ENCODE measurements at places on chromosomes 5 and 9. TPM values are rescaled to one million over a fixed set of nuclear protein-coding genes. Genes with fewer than 3 reads are reported as not detected.

- no peak for DNase-seq
These were observed 176.8 kb downstream of the NR2F1-AS1 start for GRCh38 chr5:93404246-93404645.

GRCh38 chr5:32023816-32024215 is 150.3 kb downstream of the GOLPH3 start:
- no peak for DNase-seq

- DNase-seq = no peak
These were observed 378.6 kb downstream of the GADD45G start for GRCh38 chr9:89983411-89983810.

DNA sequence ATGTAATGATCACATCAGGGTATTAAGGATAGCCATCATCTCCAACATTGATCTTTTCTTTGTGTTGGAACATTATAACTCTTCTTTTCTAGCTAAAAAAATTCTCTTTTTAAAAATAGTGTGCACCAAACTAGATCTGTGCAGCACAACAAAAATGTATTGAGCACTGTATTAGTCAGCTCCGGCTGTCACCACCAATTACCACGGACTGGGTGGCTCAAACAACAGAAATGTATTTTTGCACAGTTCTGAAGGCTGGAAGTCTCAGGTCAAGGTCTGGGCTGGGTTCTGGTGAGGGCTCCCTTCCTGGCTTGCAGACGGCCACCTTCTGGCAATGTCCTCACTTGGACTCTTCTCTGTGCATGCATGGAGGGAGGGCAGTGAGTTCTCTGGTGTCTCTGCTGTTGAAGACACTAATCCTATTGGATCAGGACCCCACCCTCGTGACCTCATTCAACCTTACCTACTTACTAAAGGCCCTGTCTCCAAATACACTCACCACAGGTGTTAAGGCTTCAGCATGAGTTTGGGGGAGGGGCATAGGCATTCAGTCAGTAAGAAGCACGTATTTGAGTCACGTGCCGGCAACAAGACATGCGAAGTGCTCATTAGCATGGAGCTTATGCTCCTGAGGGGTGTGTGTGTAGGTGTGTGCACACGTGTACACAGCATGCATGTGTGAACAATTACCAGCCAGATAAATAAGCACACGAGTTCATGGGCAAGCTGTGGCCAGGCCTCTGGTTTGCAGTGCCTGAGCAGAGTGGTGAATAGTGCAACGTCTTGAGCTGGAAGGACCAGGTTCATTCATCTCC is 89.4 kb upstream of the SH3PXD2B start:
- DNase-seq = no peak

GRCh38 chr9:114834386-114834785 is 28.5 kb upstream of the TNFSF15 start:
- no peak for DNase-seq

OBP2A gene
- total RNA-seq = not detected

- DNase-seq = no peak
These were observed 133.3 kb upstream of the DPYSL3 start for GRCh38 chr5:147643142-147643541.

GRCh38 chr9:125529589-125530515 is 177.2 kb downstream of the MAPKAP1 start:
- no peak for DNase-seq

DNA sequence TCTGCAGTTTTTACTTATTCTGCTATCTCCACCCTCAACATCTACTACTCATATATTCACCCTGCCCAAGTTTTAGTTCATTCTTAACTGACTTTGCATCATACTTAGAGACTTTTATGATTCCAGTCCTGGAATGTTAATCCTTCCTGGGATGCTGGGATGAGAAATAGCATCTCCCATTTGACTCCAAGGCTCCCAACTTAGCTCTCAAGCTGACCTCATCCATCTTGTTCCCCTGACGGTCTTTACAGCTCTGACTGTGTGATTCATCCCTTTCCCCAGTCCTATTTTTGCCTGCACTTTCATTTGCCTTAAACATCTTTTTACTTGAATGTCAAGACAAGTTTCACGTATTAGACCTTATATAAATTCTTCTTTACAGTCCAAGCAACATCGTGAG is 297.8 kb downstream of the EPB41L4A start:
- DNase-seq = no peak

DNA sequence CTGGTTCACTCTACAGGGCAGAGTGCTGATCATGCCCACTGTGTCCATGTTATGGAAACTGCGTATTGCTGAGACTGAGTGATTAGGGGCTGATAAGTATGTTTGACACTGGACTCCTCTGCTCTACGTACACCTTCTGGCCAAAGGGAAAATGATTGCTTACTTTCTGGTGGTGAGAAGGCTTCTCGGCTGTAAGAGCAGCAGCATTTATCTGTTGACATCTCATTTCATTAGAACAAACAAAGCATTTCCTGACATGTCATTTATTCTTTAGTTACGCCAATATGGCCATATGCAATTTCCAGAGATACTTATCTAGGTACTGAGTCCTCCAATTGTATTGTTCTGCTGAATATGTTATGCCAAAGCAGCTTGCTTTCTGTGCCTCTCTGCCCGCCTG is 5.6 kb downstream of the FAXDC2 start:
- DNase-seq = no peak

PCDHB14 gene
- total RNA-seq = 0.78 TPM

- no peak for DNase-seq
These were observed 151.5 kb downstream of the RGS3 start for GRCh38 chr9:113614843-113615648.

- no peak for DNase-seq
These were observed 22.3 kb downstream of the KLF9 start for GRCh38 chr9:70392189-70392588.

HSPB3 gene
- total RNA-seq = not detected

OR1Q1 gene
- not detected for total RNA-seq

GRCh38 chr9:13144166-13144775 is 135.2 kb downstream of the MPDZ start:
- DNase-seq = no peak

DNA sequence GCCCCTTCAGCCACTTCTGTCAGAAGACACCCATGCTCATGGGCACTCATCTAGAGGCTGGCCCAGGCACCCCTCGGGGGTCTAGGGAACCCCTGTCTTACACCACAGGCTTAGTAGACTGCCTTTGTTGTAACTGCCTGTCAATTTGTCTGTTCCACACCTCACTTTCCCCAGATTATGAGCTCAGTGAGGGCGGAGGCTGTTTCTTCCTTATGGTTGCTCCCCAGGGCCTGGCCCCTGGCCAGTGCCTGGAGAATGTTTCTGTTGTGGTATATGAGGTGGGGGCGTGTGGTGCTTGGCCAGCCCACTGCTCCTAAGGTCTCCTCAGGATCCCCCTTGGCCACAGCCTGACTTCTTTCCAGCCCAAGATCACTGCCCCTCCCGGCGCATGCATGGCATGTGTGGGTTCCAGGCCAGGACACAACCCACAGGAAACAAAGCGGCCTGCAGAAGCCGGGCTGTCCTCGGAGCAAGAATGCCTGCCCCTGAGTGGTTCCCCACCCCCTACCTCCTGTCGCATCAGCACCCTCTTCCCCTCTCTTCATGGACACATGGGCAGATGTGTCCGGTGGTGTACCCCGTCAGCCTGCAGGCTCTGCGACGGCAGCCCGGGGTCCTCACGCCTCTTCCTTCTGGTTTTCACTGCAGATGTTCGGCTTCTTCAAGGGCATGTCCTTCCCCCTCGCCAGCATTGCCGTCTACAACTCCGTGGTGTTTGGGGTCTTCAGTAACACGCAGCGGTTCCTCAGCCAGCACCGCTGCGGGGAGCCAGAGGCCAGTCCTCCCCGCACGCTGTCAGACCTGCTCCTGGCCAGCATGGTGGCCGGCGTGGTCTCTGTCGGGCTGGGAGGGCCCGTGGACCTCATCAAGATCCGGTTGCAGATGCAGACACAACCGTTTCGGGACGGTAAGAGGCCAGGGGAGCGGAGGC is 17.7 kb downstream of the SLC25A48 start:
- no peak for DNase-seq

DNA sequence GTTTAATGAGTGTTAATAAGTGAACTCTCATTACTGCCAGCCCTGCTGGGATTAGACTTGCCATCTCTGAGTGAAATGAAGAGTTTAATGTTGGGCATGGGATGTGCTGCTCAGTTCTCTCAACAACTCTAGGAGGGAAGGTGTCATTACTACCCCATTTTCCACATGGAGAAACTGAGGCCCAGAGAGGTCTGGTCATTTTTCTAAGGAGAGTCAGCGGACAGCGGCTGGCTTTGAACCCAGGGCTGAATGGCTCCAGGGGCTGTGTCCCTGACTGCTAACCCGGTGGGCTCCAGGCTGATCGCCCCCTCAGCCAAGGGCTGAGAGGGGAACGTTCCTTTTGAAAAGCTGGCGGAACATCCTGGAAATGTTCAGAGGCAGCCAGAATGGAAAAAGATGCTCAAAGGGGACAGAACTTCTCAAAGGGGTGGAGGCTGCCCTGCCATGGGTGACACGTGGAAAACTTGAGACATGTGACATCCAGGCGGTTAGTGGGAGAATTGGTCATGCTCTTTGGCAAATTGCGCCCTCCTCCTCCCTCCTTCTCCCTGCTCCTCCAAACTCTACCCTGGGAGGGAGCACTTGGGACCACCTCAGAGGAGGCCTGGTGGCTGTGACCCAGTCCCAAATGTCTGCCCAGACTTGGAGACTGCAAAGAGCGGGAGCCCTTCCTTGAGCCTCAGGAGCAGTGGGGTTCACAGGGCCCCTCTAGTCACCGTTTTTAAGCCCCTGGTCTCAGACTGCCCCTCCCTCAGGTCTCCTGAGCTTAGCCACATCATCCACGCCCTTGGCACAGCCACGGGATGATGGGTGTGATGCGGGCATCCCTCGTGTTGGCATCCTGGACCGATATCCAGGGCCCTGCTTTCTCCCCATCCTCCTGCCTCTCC is 28.7 kb downstream of the DNM1 start:
- no peak for DNase-seq

HAND1 gene
- 0.07 TPM for total RNA-seq

DNA sequence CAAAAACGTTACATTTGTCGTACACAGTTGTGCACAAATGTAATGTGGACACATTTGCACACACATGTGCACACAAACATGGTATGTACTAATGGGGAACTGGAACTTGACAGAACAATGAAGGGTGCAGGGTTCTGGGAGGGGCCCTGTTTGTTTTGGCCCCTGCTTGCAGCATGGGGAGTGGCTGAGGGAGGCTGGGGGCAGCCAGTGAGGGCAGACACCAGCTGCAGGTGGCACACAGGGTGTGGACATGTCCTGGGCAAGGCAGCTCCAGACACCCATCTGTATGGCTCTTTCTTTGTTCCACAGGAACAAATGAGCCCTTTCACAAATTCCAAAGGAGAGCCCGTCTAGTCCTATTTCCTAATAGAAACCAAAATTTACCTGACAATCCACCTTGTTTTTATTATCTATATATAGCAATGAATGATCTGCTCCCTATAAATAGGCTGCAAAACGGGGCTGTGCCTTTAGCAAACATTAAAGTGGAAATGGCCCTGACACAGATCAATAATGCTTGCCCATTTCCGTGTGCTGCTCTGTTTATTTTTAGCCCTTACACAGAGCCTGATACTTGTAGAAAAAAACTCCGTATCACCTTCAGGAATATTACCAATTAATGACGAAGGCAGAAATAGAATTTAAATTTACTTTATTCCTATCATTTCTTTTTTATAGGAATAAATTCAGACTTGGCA is 26.4 kb downstream of the MARCHF3 start:
- no peak for DNase-seq

- no peak for DNase-seq
These were observed at the start of gene ADCY2 for GRCh38 chr5:7395947-7396712. TSS of gene ADCY2 (plus strand) at chr5:7396138. CDS start at chr5:7396297, 159 bp downstream.

- no peak for DNase-seq
These were observed 2.6 kb upstream of the FREM1 start for GRCh38 chr9:14912859-14913258.

ANKRD31 gene
- total RNA-seq = not detected

DNA sequence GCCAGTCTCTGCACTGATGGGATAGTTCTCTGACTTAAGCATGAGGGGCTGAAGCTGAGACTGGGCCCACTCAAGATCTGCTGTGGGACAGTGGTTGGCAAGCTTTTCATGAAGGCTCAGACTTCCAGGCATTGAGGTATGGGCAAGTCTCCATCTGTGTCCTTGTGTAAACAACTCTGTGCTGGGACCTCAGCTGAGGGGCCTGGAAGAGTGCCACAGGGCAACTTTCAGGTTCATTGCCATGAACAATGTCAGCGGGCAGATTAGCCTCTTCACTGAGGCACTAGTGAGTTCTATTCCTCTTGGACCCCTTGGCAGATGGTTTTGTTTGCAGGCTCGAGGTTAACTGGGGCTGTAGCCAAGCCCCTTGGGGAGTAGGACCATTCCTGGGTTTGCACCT is 127.1 kb downstream of the MRPS30 start:
- DNase-seq = no peak

GRCh38 chr5:96331210-96331609 is 101.8 kb downstream of the PCSK1 start:
- DNase-seq = no peak

DNA sequence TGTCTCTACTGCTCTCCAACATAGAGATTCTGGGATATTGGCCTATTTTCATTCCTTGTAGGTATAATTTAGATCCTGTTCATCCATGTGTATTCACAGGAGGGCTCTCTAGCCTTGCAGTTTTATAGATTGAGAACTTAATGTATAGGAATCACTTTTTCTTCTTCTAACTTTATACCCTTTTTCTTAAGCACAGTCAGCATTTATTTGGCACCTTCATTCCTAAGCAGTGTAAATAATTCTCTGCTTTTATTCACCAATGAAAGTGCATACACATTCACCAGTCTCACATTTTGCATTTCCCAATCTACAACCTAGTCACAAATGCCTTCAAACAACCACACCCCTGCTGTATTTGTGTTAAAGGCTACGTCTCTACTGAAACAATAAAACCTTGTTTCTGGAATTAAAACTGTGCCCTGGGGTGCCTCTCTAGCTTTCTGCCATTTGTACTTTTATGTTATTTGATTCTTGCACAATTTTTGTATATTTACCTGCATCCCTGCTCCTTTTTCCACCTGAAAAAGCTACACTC is 49.3 kb downstream of the NREP start:
- DNase-seq = no peak

DNA sequence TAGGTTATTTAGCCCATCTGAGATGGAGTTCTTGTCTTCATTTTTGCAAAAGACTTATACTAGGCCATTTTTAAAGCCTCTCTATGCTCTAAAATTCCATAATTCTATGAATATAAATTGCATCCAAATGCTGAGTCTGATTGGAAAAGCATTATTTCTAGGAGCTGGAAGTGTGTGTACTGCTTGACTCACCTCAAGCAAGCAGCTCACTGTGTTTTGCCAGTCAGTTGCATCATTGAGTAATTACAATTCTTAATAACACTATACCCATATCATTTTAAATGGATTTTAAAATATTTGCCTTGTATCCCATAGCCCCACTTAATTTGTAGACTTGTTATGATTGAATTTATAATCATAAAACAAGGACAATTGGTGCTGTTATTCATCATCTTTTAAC is 161.0 kb downstream of the PAM start:
- DNase-seq = no peak

Data from pulmonary artery endothelial cell (primary cell).